Chondrocyte (in vitro differentiated cells): ENCODE measurements at places on chromosomes 1 and 21. TPM values are rescaled to one million over a fixed set of nuclear protein-coding genes. Genes with fewer than 3 reads are reported as not detected.

DNA sequence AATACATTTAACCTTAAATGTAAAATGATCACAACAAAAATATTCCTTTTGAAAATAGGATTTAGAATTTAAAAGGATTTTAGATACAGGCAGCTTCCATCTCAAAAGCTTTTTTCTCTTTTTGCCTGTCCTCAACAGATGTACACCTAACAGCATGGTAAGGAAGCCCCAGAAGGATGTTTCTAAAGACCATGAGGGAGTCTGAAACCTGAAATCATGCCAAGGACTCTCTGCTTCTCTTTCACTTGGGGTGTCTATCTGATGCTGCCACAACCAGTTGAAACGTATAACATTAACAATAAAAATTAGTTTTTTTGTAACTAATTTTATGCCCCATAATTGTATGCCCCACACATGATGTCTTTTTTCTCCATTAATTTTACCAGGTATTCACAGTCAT is 5.4 kb upstream of the ZNF281 start:
- H3K4me1 ChIP-seq: peaks cover 24% of the 10 kb centered on the region
- no peak for DNase-seq
- peak overlapping the region; percentile 94 for H3K27ac ChIP-seq
- H3K27me3 ChIP-seq: no peaks in the 10 kb centered on the region
- H3K4me3 ChIP-seq: no peak overlapping the region
- no peaks in the 10 kb centered on the region for H3K36me3 ChIP-seq

GRCh38 chr1:7564137-7564536 is 207.0 kb upstream of the VAMP3 start:
- H3K27ac ChIP-seq: no peak overlapping the region
- peak; percentile 57 for DNase-seq
- no peaks in the 10 kb centered on the region for H3K4me1 ChIP-seq
- H3K27me3 ChIP-seq: no peaks in the 10 kb centered on the region

MAN1A2 gene
- 42.7 to 68.3 TPM (median 45.1 TPM) in 3 replicates for total RNA-seq

DNA sequence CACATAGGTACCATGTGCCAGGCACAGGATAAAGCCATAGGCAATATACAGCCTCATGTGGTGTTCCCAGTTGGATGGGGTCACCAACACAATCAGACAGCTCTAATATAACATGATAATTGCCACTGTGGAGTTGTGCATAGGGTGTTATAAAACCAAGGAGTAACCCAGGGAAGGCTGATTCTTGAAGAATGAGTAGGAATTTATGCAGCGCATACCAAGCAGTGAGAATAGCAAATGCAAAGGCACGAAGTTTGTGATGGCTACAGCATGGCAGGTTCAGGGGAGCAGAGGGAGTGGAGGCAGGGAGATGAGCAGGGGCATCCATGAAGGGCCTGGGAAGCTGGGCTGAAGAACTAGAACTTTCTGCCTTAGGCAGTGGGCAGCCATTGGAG is 20.4 kb upstream of the SLC2A1 start:
- no peaks in the 10 kb centered on the region for H3K27me3 ChIP-seq
- no peak for DNase-seq
- peaks cover 6% of the 10 kb centered on the region for H3K36me3 ChIP-seq
- peak overlapping the region; percentile 74 for H3K27ac ChIP-seq
- H3K4me1 ChIP-seq: peaks cover 46% of the 10 kb centered on the region

- H3K27me3 ChIP-seq: no peaks in the 10 kb centered on the region
- peak; percentile 65 for DNase-seq
- peaks cover 2% of the 10 kb centered on the region for H3K36me3 ChIP-seq
- peaks cover 45% of the 10 kb centered on the region for H3K4me1 ChIP-seq
- no peak overlapping the region for H3K4me3 ChIP-seq
These were observed 380.5 kb upstream of the VAMP3 start for GRCh38 chr1:7390604-7391000.
